ENCODE measurements at places on chromosomes 3 and 15. TPM values are rescaled to one million over a fixed set of nuclear protein-coding genes. Genes with fewer than 3 reads are reported as not detected.

GUCA1C gene
- total RNA-seq = 21.0 TPM

ZNF80 gene
- total RNA-seq = not detected

ADGRG7 gene
- total RNA-seq = not detected

FAM81A gene
- total RNA-seq = 0.95 TPM

GADL1 gene
- not detected for total RNA-seq

SNRPN gene
- total RNA-seq = 40.6 TPM

ROBO2 gene
- 0.69 TPM for total RNA-seq

SLC22A14 gene
- total RNA-seq = 0.12 TPM

GOLGA6L7 gene
- total RNA-seq = not detected

CASR gene
- total RNA-seq = 9.5 TPM

WDR93 gene
- total RNA-seq = 0.14 TPM

GNAT1 gene
- not detected for total RNA-seq

GATA2 gene
- total RNA-seq = 11.1 TPM

MLH1 gene
- total RNA-seq = 15.3 TPM

GPR156 gene
- total RNA-seq = 0.09 TPM

GPR15 gene
- not detected for total RNA-seq

ANXA2 gene
- 223 TPM for total RNA-seq

ERICH6 gene
- not detected for total RNA-seq

KIF15 gene
- total RNA-seq = 0.40 TPM

CISH gene
- 21.0 TPM for total RNA-seq

CHRM5 gene
- total RNA-seq = not detected

CCR2 gene
- 0.16 TPM for total RNA-seq

HHATL gene
- total RNA-seq = not detected

CNTN4 gene
- 2.5 TPM for total RNA-seq

PLA2G4D gene
- not detected for total RNA-seq

XCR1 gene
- not detected for total RNA-seq

KNG1 gene
- not detected for total RNA-seq

LIPH gene
- 3.7 TPM for total RNA-seq

MUC4 gene
- 0.42 TPM for total RNA-seq

A4GNT gene
- 1.0 TPM for total RNA-seq

NOX5 gene
- total RNA-seq = 0.12 TPM

SH3GL3 gene
- 0.87 TPM for total RNA-seq

GOLGA8S gene
- 1.6 TPM for total RNA-seq

SCG5 gene
- 70.6 TPM for total RNA-seq

EFL1 gene
- total RNA-seq = 7.4 TPM

GHSR gene
- total RNA-seq = 0.22 TPM

PLA2G4B gene
- total RNA-seq = 3.5 TPM

SLC30A4 gene
- total RNA-seq = 2.2 TPM

ANKRD34C gene
- total RNA-seq = 0.34 TPM

CCDC66 gene
- total RNA-seq = 14.6 TPM

PLCB2 gene
- 6.0 TPM for total RNA-seq

GOLGA6A gene
- not detected for total RNA-seq

BCHE gene
- total RNA-seq = 0.75 TPM

KBTBD13 gene
- not detected for total RNA-seq

ASB14 gene
- total RNA-seq = not detected

SLCO3A1 gene
- 9.1 TPM for total RNA-seq

DNAJA4 gene
- 5.4 TPM for total RNA-seq

LRRC3B gene
- not detected for total RNA-seq

NAALADL2 gene
- total RNA-seq = 15.4 TPM

Data from pancreas (tissue), 10 donors.